ENCODE measurements at places on chromosomes 4 and X.
A peak's percentile ranks its signal among the peaks of the same experiment; 100 is the strongest.

GRCh38 chrX:26580021-26580420 lies 364.1 kb downstream of the MAGEB5 start:
- DNase-seq = no peak

DNA sequence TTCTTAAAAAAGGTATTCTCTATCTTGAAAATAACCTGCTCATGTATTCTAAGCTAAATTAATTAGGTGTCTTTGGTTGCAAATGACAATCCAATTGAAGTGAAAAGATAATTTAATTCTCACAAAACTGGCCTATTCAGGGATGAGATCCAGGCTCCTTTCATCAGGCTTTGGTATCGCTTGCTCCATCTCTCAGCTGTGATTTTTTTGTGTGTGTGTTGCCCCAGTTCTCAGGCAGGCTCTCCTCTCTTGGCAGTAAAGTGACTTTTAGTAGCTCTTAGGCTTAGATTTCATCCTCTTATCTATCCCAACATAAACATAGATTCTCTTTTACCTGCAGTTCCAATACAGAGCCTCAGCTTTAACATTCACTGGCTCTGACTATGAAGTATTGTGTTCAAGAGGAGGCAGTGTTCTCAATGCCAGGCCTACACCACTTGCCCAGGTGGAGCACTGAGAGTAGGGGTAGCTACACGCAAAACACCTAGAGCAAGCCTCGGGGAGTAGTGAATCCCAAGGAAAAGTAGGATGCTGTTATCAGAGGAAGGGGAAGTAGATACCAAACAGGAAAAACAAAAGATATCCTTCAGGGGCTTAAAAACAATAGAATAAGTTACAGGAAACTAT lies 392.4 kb upstream of the ATOH1 start:
- no peak for DNase-seq

GRCh38 chr4:52933738-52934137 lies 71.6 kb downstream of the RASL11B start:
- no peak for DNase-seq

GRCh38 chr4:60989141-60989540 lies 211.0 kb upstream of the ADGRL3 start:
- no peak for DNase-seq

GRCh38 chr4:37976507-37976906 lies 16.3 kb downstream of the PTTG2 start:
- no peak for DNase-seq

- DNase-seq = peak; percentile 70
These were observed 168.7 kb upstream of the TBC1D9 start for GRCh38 chr4:140924761-140925392.

DNA sequence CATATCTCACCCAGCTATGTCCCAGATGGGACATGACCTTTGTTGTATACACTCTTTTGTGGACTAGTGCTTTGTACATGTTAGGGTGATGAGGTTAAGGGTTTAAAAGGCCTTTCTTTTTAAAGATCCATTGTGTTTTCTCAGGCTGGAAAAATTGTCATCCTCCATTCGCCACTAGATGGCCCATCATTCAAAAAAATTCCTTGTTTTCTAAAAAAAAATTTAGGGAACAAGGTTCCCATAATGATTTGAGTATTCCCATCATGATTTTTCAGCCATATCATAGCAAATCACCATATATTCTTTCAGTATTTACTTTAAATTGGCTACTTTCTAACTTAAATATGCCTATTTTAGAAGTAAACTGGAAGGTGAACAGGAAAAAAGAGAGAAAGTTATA lies 91.9 kb upstream of the TMEM164 start:
- no peak for DNase-seq

- DNase-seq = no peak
These were observed 56.4 kb downstream of the PDGFC start for GRCh38 chr4:156915221-156915620.

DNA sequence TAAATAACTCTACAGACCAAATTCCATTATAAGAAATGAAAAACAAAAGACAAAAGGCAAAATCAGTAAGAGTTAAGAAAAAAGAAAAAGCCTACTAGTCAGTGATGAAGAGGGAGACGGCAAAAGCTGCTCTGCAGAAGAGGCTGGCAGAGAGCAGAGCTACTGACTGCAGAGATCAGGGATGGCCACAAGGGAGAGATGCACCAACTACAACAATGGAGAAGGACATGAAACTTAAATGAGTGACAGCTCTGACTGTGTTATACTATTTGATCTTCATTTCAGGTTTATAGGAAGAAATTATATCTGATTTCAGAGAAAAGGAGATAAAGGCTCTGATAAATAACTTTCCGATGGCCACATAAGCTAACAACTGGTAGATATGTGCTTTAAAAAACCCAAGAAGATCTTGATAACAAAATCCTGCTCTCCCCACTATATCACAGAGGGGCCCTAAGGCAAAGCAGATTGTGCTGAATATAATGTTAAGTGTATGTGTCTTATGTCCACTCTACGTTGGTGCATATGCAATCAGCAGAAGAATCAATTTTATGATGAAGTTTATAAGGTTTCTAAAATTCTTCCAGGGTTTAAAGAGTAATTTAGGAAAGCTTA lies 58.4 kb upstream of the COX18 start:
- DNase-seq = peak; percentile 33

DNA sequence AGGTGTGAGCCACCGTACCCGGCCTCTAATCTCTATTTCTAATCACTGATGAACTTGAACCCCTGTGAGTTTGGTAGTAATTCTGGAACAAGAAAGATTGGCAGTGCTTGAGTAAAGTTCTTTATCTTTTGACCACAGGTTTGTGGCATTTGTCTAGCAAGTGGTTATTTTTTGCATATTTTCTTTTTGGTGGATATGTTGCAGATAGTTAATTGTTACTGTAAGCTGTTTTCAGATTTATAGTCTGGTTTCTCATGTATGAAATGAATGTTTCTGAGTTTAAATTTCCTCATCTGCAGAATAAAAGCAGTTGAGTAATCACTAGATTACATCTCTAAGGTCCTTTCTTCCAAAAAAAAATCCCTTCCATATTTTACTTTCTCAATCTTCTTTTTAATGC lies 105.2 kb downstream of the GASK1B start:
- DNase-seq = no peak

DNA sequence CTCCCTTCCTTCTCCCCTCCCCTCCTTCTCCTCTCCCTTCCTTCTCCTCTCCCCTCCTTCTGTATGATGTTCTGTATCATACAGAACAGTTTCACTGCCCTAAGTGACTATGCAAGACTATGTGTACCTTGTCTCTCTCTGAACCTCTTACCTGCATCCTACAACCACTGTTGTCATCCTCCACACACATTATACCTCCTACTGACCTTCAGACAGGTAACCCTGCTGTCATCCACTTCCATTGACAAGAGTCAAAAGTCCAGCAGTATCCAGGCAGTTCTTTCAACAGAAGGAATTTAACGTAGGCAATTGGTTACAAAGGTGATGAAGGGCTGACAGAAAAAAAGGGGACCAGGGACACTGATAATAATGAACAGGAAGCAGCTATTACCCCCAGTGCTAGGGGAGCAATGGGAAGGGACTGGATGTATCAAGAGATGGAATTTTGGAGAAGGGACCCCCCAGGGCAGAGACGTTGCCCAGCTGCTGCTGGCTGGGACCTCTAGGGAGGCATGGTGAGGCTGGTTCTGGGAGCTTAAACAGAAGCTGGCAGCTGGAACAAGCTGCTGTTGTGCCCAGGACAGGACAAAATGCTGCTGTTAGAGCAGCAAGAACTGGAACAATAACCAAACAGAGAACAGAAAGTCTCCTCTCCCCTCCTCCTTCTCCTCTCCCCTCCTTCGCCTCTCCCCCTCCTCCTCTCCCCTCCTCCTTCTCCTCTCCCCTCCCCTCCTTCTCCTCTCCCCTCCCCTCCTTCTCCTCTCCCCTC lies 84.7 kb downstream of the DCTD start:
- DNase-seq = no peak

DNA sequence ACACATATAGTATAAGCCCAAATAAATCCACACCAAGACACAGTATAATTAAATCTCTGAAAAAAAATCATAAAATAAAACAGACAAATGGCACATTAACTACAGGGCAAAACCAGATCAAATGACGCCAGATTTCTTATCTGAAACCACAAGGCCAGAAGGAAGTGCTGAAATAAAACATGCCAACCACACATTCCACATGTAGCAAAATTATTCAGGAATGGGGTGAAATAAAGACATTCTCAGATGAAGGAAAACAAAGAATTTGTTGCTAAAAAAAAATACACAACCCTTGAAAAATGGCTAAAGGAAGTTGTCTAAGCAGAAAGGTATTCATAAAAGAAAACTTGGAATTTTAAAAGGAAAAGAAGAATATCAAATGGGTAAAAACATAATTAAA lies 4.5 kb upstream of the DCAF12L1 start:
- no peak for DNase-seq

DNA sequence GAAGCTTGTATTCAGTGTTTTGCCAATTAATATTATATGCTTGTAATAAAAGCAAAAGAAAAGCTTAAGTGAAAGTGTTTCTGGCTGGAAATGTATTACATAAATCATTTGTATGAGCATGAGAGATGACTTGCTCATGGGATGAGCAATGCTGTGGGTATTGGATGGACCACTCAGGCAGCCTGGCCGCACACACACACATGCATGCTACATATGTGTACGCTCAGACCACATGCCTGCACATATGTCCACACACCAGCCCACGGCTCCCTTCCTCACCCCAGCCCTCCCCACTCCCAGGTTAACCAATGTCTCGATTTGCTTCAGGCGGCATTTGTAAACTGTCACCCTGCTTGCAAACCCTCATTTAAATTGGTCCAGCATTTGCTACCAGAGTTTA lies 55.9 kb downstream of the CPLX1 start:
- DNase-seq = no peak

GRCh38 chrX:150767475-150768131 lies 74.4 kb downstream of the MTMR1 start:
- no peak for DNase-seq

DNA sequence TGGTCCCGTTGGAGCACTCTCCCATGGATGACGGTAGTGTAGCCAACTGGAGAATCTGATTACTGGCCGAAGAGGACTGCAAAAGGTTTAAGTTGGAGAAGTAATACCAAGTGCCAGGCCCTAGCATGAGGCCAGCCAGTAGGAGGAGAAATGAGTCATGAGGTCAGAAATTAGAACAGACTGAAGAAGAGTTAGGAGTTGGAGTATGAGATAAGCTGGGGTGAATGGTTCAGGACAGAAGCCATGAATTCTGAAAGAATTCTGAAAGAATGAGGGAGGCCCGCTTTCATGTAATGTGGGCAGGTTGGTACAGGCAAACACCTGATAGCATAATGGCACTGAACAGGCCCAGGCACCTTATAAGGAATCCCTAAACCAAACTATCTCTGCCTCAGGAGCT lies 18.4 kb upstream of the STK26 start:
- DNase-seq = no peak

GRCh38 chrX:106894392-106894909 lies 8.7 kb downstream of the RIPPLY1 start:
- peak; percentile 36 for DNase-seq

- DNase-seq = no peak
These were observed 1025.8 kb upstream of the LCORL start for GRCh38 chr4:19047279-19047880.

GRCh38 chr4:73653695-73654106 lies 33.5 kb upstream of the RASSF6 start:
- DNase-seq = peak; percentile 88

GRCh38 chr4:104447294-104447693 lies 47.4 kb downstream of the CXXC4 start:
- DNase-seq = no peak

- no peak for DNase-seq
These were observed at the start of gene PRKG2 for GRCh38 chr4:81214881-81215868. TSS of gene PRKG2 (minus strand) at chr4:81215222. CDS start at chr4:81205047, 10,175 bp downstream.

- no peak for DNase-seq
These were observed 3.8 kb upstream of the SLC26A1 start for GRCh38 chr4:996997-997374.

GRCh38 chrX:111133389-111133788 lies 37.4 kb downstream of the PAK3 start:
- DNase-seq = no peak

DNA sequence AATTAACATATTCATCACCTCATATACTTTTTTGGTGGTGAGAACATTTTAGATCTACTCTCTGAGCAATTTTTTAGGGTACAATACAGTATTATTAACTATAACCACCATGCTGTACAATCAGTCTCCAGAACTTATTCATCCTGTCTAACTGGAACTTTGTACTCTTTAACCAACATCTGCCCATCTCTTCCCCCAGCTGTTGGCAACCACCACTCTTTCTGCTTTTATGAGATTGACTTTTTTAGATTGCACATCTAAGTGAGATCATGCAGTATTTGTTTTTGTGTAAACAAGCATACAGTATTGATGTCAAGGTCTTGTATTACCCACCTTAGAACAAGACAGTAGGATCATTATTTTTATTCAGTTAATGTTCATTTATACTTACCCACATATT lies 516.8 kb downstream of the RPA4 start:
- DNase-seq = no peak

DNA sequence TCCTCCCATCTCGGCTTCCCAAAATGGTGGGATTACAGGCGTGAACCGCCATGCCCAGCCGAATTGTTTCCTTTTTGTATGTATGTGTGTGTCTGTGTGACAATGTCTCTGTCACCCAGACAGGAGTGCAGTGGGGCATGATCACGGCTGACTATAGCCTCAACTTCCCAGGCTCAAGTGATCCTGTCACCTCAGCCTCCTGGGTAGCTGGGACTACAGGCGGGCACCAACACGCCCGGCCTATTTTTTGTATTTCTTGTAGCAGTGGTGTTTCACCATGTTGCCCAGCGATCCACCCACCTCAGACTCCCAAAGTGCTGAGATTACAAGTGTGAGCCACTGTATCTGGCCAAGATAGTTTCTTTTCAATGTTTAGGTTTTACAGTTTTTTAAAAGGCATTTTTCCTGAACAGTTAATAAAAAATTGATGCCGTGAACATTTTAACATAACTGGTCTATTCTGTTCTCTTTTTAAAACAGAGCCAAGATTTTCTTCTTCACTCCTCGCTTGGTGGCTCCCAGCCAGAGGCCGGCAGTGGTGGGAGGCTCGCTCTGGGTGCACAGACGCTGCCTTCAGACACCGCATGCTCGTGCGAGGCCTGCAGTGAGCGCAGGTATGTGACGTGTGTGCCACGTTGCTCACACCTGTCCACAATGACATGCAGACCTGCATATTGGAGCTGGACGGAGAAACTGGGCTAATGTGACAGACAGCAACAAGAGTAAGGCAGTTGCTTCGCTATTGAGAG lies 88.5 kb downstream of the FAM193A start:
- no peak for DNase-seq

DNA sequence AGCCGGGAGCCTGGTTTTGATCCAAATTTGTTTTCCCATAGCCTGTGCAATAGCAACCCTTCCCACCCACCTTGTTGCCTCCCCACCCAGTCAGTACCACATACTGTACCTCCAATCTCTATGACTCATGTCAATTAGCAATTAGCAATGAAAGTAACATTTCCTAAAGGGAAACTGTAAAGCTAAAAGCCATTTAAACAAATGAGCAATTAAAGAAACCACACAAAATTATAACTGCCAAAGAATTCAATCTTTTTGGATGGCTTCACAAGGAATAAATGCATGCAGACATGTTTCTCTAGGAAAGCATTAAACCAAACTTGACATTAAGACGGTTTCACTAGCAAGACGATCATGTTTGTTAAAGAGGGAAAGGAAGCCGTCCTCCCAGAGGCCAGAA lies 169.0 kb upstream of the MAP3K15 start:
- no peak for DNase-seq
